Left forelimb (tissue), 1 donor: ENCODE measurements at places on chromosomes 5 and 9.

GRCh38 chr5:127700237-127700766 is 2.9 kb upstream of the CCDC192 start:
- no peak for DNase-seq

DNA sequence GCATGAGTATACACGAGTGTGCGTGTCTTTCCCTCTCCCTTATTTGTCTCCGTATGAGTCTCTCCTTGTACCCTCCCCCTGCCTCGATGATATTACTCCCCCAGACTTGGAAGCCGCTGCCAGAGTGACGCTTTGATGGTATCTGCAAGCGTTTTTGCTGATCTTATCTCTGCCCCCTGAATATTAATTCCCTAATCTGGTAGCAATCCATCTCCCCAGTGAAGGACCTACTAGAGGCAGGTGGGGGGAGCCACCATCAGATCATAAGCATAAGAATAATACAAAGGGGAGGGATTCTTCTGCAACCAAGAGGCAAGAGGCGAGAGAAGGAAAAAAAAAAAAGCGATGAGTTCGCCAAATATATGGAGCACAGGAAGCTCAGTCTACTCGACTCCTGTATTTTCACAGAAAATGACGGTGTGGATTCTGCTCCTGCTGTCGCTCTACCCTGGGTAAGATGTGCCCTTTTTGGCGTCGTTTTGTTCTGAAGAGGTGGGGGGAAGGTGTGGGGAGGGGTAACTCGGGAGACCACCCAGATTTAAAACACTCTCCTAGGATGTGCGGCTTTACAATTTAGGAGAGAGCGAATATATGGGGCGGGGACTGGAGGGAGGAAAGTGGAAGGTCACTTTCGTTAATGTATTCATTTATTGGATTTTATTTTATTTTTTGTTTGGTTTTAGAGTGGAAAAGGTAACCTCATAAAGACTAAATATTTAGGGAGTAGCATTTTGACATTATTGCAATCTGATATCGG is at the start of gene GABRG2:
GABRG2 (plus strand) TSS at position 119 of the 757 bp plus-strand sequence; CDS start at position 346, 227 bp downstream.
- no peak for DNase-seq

GRCh38 chr5:129465776-129466344 is 5.8 kb downstream of the ADAMTS19 start:
- DNase-seq, result no peak

DNA sequence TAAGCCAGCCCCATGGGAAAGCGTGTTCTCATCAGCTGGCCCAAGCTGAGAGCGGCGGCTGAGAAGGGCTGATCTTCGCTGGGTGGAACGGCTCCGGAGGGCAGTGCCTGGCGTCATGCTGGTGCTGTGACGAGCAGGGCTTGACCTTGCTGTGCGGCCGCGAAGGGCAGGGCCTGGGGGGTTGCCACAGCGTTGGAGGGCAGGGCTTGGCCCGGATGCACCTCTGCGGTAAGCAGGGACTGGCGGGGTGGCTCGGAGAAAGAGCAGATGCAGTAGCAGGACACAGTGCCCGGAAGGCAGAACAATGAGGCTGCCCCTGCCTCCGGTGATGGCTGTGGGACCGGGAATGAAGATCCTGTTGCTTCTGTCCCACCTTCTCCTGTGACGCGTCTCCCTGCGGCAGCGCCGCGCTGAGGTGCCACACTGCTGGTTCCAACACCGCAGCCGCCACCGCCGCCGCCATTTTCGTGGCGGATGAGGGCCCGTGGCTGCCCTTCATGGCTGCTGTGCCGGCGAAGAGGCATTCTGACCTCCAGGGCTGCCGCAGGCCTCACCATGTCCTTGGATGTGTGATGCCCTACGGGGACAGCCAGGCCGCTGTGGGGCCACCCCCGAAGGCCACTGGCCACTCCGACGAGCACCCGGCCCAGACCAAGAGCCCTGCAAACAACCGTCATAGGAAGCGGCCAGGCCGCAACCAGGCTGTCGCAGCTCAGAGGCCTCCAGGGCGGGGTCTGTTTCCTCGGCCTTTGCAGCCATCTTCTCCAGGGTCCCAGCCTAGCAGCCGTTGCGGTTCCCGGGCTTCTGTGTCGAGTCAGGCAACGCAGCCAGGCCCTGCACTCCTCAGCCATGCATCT is 890.5 kb upstream of the CTNND2 start:
- DNase-seq, result no peak

DNA sequence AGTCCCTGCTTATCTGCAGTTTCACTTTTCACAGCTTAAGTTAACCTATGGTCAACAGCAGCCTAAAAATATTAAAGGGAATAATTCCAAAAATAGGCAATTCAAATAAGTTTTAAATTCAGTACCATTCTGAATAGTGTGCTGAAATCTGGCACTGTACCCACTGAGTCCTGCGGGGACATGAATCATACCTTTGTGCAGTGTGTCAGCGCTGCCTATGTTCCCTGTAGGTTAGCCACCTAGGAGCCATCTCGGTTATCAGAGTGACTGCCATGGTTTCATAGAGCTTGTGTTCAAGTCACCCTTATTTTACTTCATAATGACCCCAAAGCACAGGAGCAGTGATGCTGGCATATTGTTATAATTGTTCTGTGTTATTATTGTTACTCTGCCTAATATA is 139.9 kb downstream of the GPBP1 start:
- no peak for DNase-seq

- no peak for DNase-seq
Measured at GRCh38 chr5:68352166-68352565, 136.6 kb downstream of the PIK3R1 start.

DNA sequence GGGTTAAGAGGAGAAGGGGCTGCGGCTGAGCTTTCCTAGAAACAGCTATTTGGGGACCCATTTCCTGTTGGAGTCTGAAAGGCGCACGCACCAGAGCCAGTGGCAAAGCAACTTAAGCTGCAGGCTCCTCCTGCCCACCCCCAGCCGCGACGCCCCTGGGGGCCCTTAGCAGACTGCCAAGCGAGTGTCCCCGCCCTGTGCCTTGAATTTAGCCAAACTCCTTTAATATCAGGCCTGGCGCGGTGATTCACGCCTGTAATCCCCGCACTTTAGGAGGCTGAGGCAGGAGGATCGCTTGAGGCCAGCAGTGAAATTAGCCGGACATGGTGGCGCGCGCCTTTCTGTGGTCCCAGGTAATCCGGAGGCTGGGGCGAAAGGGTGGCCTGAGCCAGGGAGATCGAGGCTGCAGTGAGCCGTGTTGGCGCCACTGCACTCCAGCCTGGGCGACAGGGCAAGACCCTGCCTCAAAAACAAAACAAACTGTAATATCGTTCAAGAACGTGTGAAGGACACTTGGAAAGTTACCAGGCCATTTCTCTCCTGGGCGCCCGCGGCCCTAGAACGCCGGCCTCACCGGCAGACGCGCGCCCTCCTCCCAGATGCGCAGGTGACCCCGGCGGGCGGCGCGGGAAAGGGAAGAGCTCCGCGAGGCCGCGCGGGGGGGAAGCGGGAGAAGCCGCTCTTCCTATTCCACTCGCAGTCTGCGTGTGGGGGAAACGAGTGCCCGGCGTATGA is 1.0 kb upstream of the F2R start:
- DNase-seq, result no peak

DNA sequence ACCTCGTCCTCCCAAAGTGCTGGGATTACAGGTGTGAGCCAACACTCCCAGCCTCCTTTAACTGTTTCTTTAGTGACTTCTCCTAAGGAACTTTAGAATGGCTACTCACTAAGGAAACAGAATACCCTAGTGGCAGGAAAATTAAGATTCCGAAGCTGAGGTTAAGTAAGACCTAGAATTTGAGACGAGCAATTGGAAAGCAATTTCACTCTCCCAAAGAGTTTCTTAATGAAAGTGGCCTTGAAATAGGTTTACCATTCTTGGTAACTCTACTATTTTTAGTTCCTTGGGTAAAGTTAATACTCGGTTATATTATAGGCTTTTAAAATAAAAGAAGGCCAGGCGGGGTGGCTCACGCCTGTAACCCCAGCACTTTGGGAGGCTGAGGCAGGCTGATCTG is 22.9 kb upstream of the GOLPH3 start:
- no peak for DNase-seq

DNA sequence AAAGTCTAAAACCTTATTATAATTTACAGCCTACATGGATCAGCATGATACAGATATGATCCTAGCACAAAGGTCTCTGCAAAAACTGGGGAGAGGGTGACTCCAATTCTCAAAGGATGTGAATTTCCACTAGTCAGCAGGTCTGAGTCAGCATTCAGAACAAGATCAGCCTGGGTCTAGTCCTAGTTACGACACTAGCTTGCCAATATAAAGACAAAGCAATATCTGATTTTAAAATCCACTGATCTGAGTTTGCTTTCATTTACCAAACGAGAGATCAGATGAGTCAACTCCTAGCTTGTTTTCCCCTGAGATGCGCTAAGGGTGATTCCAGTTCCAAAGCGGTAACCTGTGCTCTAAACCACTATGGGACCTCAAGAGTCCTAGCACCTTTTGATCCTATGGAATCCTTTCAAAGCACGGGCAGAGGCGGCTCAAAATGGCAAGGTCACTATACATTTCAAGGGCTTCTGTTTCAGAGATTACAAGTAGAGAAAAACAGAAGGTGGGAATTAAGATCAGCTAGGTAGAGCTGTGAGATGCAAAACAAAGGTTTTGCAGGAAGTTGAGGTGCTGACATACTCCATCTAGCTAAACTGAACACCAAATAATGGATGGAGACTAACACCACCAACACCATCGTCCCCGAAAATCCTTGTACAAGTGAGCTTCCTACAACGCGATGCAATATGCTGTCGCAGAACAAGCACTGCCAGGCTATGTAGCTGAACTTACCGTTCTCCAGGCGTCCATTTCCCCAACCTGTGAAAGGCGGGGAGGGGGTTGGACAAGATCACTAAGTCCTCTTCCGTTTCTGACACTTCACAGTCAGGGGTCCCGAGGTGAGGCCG is 906 bp downstream of the SLC25A51 start:
- DNase-seq, result peak; percentile 65

DNA sequence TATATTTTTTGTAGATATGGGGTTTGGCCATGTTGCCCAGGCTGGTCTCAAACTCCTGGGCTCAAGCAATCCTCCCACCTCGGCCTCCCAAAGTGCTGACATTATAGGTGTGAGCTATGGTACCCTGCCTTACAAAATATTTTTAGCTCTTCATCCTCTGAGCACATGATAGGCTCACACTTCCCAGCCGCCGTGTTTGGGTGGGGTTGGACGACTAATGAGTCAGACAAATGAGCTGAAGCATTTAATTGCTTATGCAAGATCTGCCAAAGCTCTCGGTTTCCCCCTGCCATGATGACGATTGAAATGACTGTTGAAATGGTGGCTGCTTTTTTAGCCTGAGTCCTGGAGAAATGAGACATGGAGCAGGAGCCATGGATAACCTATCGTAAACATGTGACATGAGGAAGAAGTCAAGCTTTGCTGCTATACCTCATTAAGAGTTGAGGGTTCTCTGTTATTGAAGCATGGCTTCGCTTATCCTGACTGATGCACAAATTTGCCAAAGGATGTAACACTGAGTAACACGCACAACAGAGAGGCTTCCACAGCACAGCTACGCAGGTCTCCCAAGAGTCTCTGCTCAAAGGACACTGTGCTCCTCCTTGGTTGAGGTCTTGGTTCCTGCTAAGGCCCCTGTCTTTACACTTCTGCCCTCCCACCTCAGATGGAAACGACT is 48.2 kb upstream of the GFPT2 start:
- no peak for DNase-seq

DNA sequence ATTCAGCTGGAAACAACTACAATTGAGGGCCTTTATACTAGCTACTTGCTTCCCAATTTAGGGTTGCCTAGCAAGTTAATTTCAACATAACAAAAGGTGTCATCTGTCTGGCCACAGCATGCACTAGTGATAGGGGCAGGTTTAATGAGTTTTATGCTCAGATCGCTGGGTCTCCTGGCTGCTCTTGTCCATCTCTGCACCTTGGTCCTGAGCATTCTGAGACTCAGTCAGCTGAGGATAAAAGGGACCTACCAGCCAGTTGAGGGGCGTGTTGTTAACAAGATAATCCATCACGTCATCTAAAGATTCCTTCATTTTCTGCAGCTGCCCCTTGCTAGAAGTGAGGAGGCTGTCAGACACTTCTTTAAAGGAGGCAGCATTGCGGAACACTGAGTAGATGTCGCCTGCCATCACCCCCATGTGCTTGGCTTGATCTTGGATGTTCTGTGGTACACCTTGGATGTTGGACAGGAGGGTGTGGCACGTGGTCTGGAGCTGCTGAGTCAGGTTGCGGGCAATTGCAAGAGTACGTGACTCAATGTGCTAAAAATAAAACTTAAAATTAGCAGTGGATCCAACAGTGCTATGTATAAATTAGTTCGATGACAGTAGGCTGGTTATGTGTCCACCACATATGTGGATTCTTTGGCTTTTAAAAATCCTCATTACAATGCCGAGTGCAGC is 11.0 kb downstream of the PLIN2 start:
- DNase-seq, result no peak

GRCh38 chr9:129609486-129610212 is 11.3 kb downstream of the C9orf50 start:
- peak; percentile 77 for DNase-seq

- DNase-seq, result no peak
Measured at GRCh38 chr9:34190996-34191892, 12.4 kb downstream of the UBAP1 start.

DNA sequence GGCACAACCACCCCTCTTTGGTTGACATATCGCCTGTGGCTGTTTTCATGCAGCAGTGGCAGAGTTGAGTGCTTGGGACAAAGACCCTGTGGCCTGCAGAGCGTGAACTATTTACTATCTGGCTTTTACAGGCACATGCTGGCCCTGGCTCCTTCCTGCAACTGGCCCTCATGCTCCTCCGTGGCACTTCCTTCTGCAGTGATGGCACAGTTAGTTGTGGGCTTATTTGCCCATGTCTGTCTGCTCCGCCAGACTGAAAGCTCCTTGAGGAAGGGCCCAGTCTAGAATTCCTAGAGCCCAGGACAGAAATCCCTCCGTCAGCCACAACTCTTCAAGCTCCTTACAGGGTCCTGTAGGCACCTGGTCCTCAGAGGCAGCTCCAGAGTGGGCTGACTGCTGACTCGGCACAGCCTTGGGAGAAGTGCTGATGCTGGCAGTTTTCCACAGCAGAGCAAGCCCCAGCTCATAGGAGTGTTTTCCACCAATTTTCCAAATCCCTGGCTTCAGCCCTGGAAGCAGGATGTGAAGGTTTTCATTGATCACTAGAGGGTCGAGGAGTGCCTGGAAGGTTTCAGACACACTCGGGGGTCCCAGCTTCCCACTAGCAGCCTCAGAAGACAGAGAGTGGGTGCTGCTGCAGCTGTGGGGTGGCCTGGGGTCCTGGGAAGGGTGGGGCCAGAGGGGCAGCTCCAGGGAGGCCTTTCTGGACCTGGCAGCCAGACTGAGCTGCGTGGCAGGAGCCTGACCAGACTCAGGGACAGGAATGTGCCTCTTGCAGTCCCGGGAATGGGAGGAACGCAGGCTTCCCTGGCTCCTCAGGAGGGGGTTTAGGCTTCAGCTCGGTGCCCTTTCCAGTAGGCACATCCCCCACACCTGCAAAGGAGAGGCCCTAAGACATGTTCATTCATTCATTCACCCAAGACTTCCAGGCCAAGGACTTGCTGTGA is 56.5 kb upstream of the ANGPTL2 start:
- DNase-seq, result peak; percentile 62

DNA sequence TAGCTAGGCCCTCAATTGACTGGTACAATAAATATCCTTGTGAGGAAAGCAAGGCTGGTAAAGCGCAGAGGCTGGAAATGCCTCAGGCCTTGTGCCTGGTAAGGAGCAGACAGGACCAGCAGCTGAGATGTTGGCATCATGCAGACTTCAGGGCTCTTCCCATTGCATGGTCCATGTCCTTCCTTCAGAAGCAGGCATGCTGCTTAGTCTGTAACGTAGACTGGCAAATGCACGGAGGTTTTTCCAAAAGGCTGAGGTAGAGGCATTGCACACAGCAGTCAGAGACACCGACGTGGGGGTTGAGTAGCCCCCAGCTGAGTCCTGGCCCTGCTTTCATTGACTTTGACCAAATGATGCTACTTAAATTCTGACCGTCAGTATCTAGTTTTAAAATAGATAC is 87.1 kb downstream of the ADRB2 start:
- DNase-seq, result no peak
